Smooth muscle cell of the coronary artery (primary cell): ENCODE measurements at places on chromosomes 3 and 15. TPM values are rescaled to one million over a fixed set of nuclear protein-coding genes. Genes with fewer than 3 reads are reported as not detected.

The MYO1E gene
- total RNA-seq: 49.2 and 85.2 TPM in 2 replicates

The TWF2 gene
- 59.2 and 139 TPM in 2 replicates for total RNA-seq

The PIK3R4 gene
- 24.9 and 51.0 TPM in 2 replicates for total RNA-seq

The SPATA12 gene
- under 0.01 and 0.23 TPM in 2 replicates for total RNA-seq

The PLXND1 gene
- 127 and 139 TPM in 2 replicates for total RNA-seq
